ENCODE measurements at places on chromosomes 2 and 18.

DNA sequence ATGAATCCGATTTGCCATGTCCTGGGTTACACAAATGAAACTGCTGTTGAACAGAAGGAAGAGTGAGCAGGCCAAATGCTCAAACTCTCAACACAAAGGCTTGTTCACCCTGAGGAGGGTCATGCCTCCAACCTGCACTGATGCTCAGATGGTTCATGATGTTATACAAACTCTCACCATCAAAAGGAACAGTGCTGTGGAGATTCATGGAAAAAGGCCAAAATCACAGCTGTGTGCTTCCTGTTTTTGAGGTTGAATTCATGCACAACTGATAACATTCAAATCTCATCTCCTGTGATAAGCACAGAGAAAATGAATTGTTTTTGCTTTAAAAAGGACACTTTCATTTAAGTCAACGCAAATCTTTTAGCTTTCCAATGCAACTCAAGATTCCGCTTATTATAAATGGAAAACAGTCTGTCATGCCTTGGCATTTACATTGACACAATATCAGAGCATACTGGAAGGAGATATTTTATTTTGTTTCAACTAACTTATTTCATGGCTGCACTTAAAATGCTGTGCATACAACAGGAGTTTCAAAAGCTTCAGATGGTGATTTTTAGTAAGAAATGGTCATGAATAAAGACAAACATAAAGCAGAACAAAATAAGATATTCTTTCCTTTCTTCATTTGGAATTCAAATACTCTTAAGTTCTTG lies 22.2 kb upstream of the TTN start:
- no peak for DNase-seq

DNA sequence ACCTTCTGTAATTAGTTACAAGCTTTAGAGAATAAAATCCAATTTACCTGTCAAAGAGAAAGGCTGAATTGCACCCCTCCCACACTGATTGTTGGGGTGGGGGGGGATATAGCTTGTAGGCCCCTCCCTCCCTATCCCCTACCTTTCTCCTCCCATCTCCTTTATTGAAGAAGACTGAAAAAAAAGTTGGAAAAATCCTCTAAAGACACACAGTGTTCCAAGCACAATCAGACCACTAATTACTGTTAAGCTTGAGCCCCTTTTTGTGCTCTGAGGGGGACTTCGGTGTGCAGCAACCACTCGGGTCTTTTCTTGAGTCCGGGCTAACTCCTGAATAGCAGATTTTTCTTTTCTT lies 43.0 kb upstream of the FZD5 start:
- no peak for DNase-seq

DNA sequence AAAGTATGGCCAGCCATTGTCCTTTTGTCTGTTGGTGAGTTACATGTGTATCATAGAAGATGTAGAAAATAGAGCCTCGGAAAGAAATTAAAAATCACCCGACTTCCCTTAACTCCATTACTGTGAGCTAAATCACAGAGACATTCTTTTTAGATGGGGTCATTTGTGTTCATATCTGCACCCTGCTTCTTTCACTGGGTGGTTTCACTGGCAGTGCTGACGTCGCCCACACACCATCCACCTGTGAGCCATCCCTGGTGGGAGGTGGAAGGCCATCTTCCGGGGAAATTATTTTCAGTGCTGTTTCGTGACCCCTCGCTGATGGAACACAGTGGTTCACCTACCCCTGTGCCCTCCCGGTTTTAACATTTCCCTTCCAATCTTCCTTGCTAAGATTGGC lies 21.2 kb downstream of the SH3BP4 start:
- no peak for DNase-seq

- DNase-seq, result no peak
Observed at GRCh38 chr2:3138621-3139020, 239.0 kb downstream of the EIPR1 start.

GRCh38 chr18:10841203-10841602 lies 308.2 kb downstream of the PIEZO2 start:
- DNase-seq, result no peak

DNA sequence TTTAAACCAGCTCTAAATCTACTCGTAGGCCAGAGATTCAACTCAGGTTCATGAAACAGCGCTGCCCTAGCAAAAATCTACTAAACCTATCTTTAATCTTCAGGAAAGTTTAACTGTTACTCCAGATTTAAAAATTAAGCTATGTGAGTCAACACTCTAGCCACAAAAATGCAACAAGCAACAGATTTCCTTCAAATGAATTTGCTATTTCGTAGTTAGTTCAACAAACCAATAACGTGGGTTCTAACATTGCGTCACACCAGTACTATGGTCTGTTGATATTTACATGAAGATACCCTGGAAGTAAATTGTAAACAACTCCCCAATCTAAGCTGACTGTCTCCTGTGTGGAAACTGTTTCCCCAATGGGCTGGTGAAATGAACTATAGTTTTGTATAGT lies 71.2 kb downstream of the FIGN start:
- no peak for DNase-seq
